Heart left ventricle (tissue), 16 donors: ENCODE measurements at places on chromosomes 5 and 9. TPM values are rescaled to one million over a fixed set of nuclear protein-coding genes. Genes with fewer than 3 reads are reported as not detected.

IL3 gene
- total RNA-seq = not detected

KIF4B gene
- not detected for total RNA-seq

ENHO gene
- 0.52 TPM for total RNA-seq

FIBCD1 gene
- 2.3 TPM for total RNA-seq

IFNA13 gene
- not detected for total RNA-seq

ZBTB6 gene
- 6.4 TPM for total RNA-seq

GBGT1 gene
- 4.6 TPM for total RNA-seq

GRCh38 chr5:151682751-151683331 lies 3.9 kb downstream of the SPARC start:
- DNase-seq = peak; percentile 50

GRCh38 chr5:174078416-174078815 lies 32.9 kb downstream of the NSG2 start:
- no peak for DNase-seq

DNA sequence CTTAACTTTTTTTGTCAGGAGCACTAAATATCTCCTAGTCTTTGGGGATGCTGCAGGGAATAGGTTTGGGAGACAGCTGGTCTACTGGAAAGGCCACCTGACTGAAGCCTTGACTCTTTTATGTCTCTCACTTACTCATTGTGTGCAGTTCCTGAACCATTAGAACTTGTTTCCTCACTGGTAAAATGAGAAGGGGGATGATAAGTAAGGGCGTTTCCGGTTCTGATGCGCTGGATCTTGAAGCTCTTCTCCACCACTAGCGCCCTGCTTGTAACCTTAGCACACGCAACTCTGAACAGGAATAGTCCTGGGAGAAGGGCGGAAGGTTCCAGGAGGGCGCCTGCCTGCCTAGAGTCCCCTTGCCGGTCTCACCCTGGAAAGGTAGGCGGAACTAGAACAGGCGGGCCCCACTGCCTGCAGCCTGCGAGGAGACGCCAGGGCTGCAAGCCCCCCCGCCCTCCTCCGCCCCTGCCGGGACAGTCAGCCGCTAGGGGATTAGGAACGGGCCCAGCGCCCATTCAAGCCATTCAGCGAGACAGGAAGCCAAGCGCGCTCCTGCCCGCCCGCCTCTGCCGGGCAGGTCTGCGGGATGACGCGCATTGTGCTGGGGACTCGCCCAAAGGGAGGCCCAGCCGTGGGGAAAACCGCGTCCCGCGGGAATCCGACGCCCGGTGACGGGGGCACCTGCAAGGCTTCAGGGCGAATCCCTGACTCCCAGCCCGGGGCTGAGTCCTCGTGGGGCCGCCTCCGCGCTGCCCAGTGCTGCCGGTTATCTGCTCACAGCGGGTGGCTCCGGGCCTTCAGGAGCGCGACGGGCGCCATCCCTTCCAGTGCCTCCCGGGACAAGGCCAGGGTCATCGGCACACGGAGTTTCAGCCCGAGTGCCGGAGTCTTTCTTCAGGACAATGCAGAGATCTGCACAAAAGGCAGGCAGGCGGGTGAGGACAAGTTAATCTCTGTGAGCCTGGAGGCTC lies 44.0 kb upstream of the XPA start:
- peak; percentile 64 for DNase-seq

GRCh38 chr5:37787742-37788141 lies 52.1 kb downstream of the GDNF start:
- DNase-seq = no peak

- DNase-seq = no peak
Measured at GRCh38 chr9:84368601-84369000, 28.0 kb upstream of the SLC28A3 start.

- no peak for DNase-seq
Measured at GRCh38 chr9:72046630-72047456, 13.6 kb downstream of the C9orf57 start.

DNA sequence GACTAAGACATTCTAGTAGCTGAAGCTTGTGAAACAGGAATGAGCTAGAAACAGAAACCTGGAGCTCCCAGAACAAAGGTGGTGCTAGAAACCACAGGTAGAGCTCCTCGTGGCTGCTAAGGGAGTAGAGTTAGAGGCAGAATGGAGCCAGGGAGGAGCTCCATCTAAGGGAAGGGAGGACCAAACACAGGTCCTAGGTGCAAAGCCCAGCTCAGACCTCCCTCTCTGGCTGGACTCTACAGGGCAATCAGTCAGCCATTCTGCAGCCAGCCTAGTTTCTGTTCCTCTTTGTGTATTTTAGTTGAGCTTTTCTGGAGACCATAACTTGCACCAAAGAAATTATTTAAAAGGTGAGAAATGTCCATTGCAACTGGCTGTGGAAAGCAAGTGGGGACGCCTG lies 70.4 kb downstream of the CRB2 start:
- DNase-seq = no peak

- DNase-seq = no peak
Measured at GRCh38 chr9:33040792-33041431, 15.8 kb downstream of the DNAJA1 start.

DNA sequence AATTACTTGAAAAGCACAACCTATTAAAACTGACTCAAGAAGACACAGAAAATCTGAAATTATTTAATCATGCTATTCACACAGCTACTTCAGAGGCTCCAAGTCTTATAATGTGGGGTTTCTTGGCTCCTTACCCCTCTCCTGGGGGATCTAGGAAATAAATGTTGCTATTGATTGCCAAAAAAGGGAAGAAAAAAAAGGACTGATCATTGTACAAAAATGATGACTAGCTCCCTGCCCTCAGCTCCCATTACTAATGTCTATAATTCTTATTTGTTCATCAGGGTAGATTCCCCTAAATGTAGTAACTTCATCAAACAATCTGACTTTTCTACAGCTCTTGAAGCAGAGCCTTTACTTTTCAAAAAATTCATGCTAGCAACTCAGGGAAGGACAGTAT lies 3.3 kb upstream of the SMC5 start:
- DNase-seq = no peak

GRCh38 chr9:87568401-87568800 lies 70.7 kb downstream of the DAPK1 start:
- no peak for DNase-seq

GRCh38 chr9:28956116-28956880 lies 1383.0 kb upstream of the C9orf72 start:
- DNase-seq = no peak

- no peak for DNase-seq
Measured at GRCh38 chr9:98147582-98147981, 28.6 kb upstream of the TRIM14 start.

- DNase-seq = no peak
Measured at GRCh38 chr5:64587370-64587769, 81.6 kb downstream of the RGS7BP start.

- DNase-seq = no peak
Measured at GRCh38 chr9:137247916-137248175, 3.2 kb upstream of the STPG3 start.

GRCh38 chr9:124762633-124763032 lies 8.5 kb downstream of the NR6A1 start:
- no peak for DNase-seq

DNA sequence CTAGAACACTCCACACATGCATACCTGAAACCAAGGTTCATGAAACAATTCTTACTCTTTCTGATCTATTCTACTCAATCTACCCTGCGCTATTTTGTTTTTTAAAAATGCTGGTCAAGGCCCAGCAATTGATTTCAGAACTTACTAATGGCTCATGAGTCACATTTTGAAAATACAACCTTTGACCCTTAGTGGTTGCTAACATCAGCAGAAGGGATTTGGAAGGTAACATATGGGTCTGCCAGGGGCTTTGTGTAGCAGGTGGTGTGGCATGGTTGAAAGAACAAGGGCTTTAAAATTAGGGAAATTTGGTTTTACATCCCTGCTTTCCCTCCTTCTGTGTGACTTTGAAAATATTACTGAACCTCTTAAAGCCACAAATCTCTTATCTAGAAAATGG lies 101.4 kb downstream of the ATG10 start:
- DNase-seq = no peak

DNA sequence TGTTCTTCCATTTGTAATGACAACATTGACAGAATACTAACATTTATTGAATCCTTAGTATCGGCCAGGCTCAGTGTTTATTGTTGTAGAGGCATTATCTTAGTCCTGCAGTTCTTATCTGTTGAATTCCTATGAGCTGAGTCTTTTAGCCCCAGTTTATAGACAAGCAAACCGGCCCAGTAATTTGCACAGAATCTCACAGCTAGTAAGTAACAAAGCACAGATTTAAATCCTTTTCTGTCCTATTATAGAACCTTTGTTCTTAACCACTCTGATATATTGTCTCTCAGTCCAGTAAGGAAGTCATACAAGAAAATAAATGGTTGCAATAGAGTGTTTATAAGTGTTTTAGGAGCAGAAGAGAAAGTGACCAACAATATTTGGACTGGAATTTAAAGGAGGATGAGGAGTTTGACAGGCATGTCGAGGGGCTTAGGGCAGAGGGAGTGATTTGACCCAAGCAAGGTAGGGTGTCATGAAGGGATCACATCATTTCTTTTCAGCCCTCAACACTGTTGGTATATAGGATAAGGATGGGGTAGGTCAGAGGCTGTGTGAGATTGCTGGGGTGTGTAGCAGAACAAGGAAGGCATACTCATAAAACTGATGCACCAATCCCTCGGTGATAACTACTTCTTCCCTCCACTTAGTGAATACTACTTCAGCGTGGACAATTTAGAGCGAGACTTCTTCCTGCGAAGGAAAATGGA lies 39.5 kb downstream of the LARP1 start:
- no peak for DNase-seq

GRCh38 chr9:137162505-137163364 lies 7.1 kb downstream of the LRRC26 start:
- no peak for DNase-seq

DNA sequence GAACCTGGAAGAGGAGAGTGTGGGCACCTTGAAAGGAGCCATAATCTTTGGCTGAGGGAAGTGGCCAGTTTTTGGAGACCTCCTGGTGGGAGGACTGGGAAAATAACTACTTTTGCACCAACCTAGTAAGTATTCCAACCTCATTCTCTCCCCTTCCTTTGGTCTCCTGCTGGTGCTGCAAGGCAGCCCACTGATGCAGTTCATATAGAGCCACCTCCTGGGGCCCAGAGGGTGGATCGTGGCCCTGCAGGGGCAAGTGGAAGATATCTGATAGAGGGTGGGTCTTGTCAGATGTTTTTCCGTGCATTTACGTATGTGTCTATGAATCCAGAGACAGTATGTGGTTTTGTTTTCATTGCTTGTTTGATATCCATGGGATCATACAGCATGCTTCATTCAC lies 172.8 kb upstream of the PITX1 start:
- no peak for DNase-seq

GRCh38 chr5:57778501-57779091 lies 296.0 kb upstream of the ACTBL2 start:
- DNase-seq = no peak

- DNase-seq = no peak
Measured at GRCh38 chr5:123209502-123210027, 120.5 kb downstream of the PRDM6 start.

DNA sequence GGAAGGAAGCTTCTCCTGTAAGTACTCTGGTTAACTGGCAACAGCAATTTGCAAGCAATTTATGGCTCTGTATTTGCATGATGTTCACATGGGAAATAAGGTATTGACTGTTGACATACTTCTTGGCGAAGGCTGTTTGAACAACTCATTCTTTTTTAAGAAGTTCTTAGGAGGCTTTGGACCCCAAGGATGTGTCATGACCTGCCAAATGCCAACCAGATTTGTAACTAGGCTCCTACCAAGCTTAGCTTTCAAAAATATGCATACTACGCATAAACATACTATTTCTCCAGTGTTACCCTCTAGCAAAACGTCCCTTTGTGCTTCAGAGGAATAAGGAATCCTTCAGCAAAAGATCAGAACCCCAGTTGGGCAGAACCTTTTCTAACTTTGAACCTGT lies 165.2 kb upstream of the MSX2 start:
- DNase-seq = no peak

GRCh38 chr5:154369682-154370081 lies 76.1 kb upstream of the SAP30L start:
- DNase-seq = no peak

GRCh38 chr9:107112707-107113243 lies 170.3 kb upstream of the RAD23B start:
- no peak for DNase-seq

DNA sequence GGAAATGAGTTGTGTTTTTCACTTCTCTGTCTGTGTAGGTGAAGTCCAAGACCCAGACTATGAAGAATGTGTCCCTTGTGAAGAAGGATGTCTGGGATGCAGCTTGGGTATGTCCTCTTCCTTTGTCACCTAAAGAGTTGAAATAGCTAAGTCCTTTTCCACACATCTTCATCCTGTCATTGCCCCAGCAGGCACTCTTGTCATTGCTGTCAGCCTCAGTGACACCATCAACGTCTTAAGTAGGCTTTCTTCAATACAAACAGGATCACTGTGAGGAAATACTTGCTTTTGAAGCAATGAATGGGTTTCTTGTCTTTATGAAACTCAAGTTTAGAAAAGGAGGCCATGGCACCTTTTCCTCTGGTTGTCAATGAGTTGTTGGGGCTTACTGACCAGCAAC lies 153.6 kb downstream of the RFK start:
- DNase-seq = no peak

DNA sequence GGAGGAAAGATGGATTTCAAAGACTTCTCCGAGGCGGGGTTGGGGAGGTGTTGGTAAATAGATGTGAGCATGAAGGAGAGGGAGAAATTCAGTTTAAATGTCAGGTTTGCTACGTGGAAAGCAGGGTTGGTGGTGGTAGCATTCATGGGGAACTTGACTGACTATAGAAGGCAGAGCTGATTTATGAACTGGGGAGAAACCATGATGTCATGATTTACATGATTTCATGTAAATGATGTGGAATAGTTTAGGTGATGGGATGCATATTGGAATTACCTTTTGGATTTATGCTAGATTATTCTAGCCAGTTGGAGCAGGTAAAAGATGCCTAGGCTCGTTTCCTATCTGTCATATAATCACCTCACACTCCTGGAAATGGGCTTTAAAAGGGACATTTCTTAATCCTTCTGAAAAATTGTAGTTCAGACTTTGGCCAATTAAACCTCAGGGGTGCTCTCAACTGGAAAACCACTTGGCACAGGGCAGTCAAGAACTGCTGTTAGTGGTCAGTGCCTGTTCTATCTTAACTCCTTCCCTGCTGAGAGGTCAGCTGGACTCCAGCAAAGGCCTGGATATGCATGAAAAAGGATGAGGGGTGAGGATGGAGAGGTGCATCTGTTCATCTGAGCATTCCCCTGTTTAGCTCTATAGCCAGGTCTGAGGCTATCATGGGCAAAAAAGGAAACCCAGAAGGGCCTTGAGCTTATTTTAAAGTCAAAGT lies 50.1 kb upstream of the BASP1 start:
- no peak for DNase-seq

- no peak for DNase-seq
Measured at GRCh38 chr5:106415541-106415940, 1255.2 kb downstream of the EFNA5 start.

- DNase-seq = no peak
Measured at GRCh38 chr9:105735366-105735765, 41.0 kb downstream of the TMEM38B start.

DNA sequence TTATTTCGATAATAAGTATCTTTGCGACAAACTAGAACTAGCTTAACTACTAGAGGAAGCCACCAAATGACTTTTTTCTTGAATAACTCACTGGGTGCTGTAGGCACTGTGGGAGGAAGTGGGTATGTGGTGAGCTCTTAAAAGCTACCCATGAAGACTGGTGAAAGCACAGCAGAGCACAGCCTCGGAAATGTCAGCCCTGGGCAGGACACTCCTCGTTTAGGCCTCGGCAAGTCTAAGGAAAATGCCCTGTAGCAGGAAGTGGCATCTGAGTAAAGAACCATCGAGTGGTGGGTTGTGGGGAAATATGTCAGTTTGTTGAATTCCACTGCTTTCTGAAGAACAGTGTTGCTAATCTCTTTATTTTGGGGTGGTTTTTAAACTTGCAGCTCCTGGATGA lies 44.0 kb upstream of the NCS1 start:
- no peak for DNase-seq
